Smooth muscle cell of the umbilical artery (primary cell): ENCODE measurements at places on chromosomes 1 and 21. TPM values are rescaled to one million over a fixed set of nuclear protein-coding genes. Genes with fewer than 3 reads are reported as not detected.

Gene LEMD1
- not detected in 2 replicates for total RNA-seq

Gene ITPKB
- total RNA-seq = 2.7 and 3.2 TPM in 2 replicates

Gene SPRR2G
- not detected in 2 replicates for total RNA-seq

Gene VWA5B1
- total RNA-seq = not detected in 2 replicates

Gene KANK4
- 0.30 TPM in 1 of 2 replicates, not detected in the other for total RNA-seq

Gene GATAD2B
- 3.6 and 8.0 TPM in 2 replicates for total RNA-seq

Gene S1PR1
- 2.7 and 7.9 TPM in 2 replicates for total RNA-seq

Gene CLCA4
- total RNA-seq = not detected in 2 replicates

Gene ROR1
- 3.6 and 9.1 TPM in 2 replicates for total RNA-seq

Gene CDA
- 0.92 TPM in 1 of 2 replicates, not detected in the other for total RNA-seq

Gene TNFRSF1B
- total RNA-seq = 3.0 and 10.6 TPM in 2 replicates

Gene FCMR
- not detected in 2 replicates for total RNA-seq

Gene TMEM51
- total RNA-seq = 8.6 and 10.5 TPM in 2 replicates

Gene PRUNE1
- total RNA-seq = 5.0 and 8.0 TPM in 2 replicates

Gene FOXD2
- 0.05 TPM in 1 of 2 replicates, not detected in the other for total RNA-seq

Gene MYOC
- not detected in 2 replicates for total RNA-seq

Gene EPHA10
- total RNA-seq = not detected in 2 replicates

Gene COL8A2
- 9.2 and 19.6 TPM in 2 replicates for total RNA-seq

Gene MSH4
- total RNA-seq = 0.46 and 0.59 TPM in 2 replicates

Gene LCE3E
- not detected in 2 replicates for total RNA-seq

Gene CYP4B1
- not detected in 2 replicates for total RNA-seq

Gene SLC5A3
- total RNA-seq = 70.6 and 71.6 TPM in 2 replicates

Gene LCE1C
- total RNA-seq = not detected in 2 replicates

Gene CYP2J2
- total RNA-seq = under 0.01 and 0.32 TPM in 2 replicates

Gene S100B
- total RNA-seq = not detected in 2 replicates

Gene TNFRSF9
- total RNA-seq = 1.2 and 2.3 TPM in 2 replicates

Gene DRAM2
- total RNA-seq = 39.6 and 76.6 TPM in 2 replicates

Gene MAB21L3
- 0.09 TPM in 1 of 2 replicates, not detected in the other for total RNA-seq

Gene GNB1
- total RNA-seq = 104 and 185 TPM in 2 replicates

Gene LEPR
- 18.1 and 18.3 TPM in 2 replicates for total RNA-seq

Gene CLSTN1
- 167 and 210 TPM in 2 replicates for total RNA-seq

Gene HECTD3
- total RNA-seq = 11.6 and 24.1 TPM in 2 replicates

Gene FAM110D
- total RNA-seq = not detected in 2 replicates

Gene SPRR1A
- total RNA-seq = not detected in 2 replicates

Gene DCDC2B
- not detected in 2 replicates for total RNA-seq

Gene THEM5
- total RNA-seq = not detected in 2 replicates

Gene ACOT11
- 1.5 and 2.4 TPM in 2 replicates for total RNA-seq

Gene COL11A1
- 346 and 376 TPM in 2 replicates for total RNA-seq

Gene JAM2
- 1.5 and 1.9 TPM in 2 replicates for total RNA-seq

Gene ITLN1
- not detected in 2 replicates for total RNA-seq

Gene PLPPR4
- under 0.01 TPM in 1 of 2 replicates, not detected in the other for total RNA-seq

Gene SEC16B
- 3.3 and 3.6 TPM in 2 replicates for total RNA-seq
